Kidney glomerular epithelial cell (primary cell): ENCODE measurements at places on chromosomes 11 and 22.

DNA sequence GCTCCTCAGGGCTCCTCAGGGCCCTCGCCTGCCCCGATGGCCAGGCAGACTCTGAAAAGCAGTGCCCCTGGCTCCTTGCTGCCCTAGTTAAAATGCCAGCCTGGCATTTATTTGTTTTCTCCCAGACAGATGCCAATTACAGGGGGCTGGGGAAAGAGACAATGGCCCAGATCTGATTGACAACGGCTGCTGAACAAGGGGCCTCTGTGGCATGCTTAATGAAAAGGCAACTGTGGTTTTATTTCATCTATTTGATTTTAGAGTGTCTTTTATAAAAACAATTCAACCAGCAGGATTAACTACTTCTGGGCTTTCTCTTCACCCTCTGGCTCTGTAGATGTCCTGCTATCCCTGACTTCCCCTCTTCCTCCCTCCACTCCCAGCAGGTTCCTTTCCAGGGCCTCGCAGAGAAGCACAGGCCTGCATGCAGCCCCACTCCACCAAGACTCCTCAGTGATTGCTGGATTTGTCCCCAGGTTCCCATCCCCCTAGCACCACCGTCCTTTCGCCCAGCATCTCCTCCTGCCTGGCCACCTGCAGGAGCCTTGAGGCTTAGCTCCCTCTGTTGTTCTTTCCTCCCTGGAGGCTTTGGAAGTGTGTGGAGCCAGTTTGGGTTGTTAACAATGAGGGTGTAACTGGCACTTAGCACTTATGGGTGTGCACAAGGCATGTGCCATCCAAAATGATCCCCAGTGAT lies 171.1 kb downstream of the TENM4 start:
- no peak for DNase-seq

DNA sequence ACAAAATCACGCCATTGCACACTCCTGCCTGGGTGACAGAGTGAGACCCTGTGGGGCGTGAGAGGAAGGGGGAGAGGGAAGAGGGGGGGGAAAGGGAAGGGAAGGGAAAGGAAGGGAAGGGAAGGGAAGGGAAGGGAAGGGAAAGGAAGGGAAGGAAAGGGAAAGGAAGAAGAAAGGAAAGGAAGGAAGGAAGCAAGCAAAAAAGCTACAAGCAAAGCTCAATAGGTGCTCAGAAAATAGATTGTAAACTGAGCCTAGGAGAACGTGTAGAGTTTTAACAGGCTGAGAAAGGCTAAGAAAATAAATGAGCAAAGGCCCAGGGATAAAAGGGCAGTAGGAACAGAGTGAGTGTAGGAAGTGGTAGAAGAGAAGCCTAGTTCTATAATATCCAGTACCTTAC lies 30.8 kb upstream of the GDPD4 start:
- DNase-seq, result no peak

DNA sequence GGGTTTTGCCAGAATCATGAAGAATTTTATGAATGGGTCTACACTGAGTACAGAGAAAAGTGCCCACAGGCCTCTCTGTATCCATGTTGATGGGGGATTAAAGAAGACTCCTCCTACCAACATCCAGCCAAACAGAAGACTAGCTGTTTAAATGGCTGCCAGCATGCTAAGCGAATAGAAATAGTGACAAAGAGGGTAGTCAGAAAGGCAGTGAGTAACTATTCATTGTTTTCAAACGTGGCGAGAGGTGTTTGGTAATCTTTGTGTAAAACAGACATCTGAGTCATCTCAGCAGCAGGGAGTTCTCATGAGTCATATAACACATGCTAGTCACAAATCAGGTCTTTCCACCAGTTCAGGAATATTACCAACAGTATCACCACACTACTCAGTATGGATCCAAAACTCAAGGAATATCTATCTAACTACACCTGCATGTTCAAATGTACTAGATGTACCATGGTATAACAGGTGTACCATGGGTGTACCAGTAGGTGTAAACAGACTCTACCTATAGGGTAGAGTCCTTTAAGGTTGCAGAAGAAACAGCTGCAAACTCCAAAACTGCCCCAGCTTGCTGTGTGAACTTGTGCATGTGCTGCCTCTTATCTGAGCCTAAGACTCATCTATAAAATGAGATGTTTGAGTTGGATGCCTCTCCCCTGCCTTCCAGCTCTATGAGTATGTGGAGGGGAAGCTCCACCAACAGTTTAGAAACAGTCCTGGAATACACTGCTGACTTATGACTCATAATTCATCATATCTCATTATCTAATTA lies 82.0 kb downstream of the SLC1A2 start:
- DNase-seq, result peak; percentile 99

GRCh38 chr11:116263770-116264169 lies 509.0 kb downstream of the BUD13 start:
- no peak for DNase-seq

DNA sequence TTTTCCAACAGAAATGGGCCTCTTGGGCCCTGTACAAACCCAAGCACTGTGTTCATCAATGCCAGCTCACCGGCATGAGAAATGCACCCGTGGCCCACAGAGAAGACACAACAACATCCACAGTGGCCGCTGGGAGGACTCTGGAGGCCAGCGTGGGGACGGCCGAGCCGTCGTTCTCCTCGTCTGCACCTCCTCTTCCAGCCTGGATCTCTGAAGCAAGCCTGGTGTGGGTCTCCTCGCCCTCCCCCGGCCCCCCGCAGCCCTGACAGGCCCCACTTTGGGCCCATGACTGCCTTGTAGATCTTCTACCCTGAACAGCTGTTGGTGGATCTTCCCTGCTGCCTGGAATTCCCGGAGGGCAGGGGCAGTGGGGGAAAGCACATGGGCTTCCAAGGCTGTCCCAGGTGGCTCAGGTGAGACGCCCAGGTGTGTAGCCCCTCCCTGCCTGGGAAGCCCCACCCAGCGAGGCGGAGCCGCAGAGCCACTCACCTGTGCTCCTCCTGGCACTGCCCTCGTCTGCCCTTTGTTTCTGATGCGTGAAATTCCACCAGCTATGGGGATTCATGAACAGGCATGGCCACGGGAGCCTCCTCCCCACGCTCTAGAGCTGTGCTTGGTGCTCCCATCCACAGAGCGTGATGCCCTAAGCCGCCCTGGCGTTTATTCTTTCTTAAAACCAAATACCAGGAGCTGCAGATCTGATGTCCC lies 225.9 kb downstream of the BRD1 start:
- no peak for DNase-seq

DNA sequence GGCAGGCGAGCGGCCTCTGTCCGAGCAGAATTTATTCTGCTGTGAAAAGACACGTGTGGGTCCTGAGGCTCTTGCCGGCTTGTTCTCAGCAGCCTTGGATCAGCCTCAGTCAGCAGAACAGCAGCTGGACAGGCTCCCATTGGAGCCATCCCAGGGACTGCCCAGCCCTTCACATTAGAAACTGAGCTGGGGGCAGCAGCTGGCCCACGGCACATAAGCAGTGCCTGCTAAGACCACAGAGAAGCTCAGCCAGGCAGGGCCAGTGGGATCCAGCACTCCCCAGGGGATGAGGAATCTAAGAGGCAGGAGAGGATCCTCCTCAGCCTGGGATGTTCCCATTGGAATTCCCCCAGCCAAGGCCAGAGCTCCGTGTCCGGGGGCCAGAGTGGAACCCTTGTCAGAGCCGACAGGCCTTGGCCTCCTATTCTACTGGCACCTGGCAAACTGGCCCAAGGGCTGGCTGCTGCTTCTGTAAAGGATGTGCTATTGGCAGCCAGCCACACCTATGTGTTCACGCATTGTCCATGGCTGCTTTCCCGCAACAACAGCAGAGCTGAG lies 18.2 kb downstream of the RTN4R start:
- DNase-seq, result no peak

DNA sequence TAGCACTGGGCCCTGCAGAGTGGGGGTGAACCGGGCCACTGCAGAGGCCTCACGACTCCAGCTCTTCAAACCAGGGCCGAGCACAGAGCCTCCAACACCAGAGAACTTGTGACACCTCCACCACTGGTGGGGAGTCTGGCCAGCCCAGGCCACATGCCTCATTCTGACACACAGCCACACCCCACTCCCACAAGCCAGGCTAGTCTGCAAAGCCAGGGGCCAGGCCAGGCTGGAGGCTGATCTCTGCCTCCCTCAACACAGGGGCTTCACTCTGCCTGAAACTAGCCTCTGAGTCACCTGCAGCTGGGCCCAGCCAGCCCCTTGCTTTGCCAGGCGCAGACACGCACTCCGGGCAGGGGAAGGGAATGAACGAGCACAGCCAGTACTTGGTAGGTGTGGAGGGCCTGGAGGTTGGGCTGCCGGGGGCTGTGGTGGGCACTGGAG lies 102.9 kb downstream of the MED15 start:
- DNase-seq, result no peak

- DNase-seq, result no peak
Measured at GRCh38 chr22:48396785-48397530, 1430.7 kb downstream of the BRD1 start.

GRCh38 chr11:102577182-102577581 lies 46.6 kb upstream of the MMP7 start:
- DNase-seq, result no peak

DNA sequence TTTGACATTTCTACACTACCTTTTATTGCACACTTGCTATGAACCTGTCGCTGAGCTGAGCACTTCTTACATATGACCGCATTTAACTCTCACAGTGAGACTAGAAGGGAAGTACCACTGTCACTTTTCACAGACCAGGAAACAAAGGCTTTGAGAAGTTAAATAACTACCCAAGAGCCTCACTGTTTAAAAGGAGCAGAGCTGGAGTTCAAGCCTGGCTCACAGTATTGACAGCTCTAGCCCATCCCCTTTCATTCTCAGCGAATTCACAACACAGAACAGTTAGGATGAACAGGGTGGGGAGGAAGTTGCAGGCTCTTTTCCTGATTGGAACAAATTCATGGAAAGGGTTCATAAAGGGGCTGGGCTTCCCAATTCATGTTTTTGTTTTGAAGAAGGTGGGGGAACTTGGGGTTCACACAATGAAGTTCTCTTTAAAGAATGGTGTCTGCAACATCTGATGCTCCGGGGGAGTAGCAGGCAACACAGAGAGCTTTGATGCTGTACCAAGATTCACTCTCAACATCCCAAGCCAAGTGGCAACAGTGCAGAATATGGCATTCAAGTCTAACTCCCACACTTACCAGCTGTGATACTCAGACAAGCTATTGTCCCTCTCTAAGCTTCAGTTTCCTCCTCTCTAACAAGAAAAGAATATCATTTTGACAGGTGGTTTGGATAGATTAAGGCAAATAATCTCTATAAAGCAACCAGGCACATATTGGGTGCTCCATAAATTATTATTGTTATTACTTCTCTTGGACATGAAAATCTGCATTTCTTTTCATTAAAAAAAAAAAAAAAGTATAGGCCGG lies 17.2 kb downstream of the SCGB1A1 start:
- DNase-seq, result no peak

- DNase-seq, result no peak
Measured at GRCh38 chr22:45120931-45121330, 42.8 kb upstream of the NUP50 start.

- no peak for DNase-seq
Measured at GRCh38 chr11:30653606-30654005, 67.5 kb upstream of the MPPED2 start.

DNA sequence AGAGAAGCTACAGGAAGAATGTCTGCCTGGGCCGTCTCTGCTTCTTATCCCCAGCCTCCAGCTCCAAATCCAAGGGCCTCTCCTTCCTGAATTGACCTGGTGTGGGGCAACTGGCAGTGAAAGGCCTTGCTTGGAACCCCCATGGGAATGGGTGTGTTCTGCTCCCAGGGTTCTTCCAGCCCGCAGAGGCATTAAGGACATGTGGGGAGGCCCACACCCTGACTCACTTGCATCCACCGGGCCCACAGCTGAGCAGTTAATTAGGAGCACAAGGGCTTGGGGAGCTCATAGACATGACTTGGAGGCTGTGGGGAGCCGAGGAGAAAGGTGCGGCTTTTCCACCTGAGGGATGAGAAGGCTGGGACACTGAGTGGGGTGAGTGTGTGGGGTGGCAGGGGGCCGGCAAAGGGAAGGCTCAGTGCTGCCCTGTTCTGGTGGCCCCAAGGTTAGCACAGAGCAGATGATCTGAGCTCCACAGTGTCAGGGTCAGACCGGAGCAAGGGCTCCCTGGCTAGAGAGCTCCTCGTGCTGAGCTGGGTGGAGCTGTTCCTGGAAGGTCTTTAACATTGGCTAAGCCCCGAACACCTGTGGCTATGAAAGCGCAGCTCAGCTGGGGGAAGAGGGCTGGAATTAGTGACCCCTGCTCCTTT lies 64.5 kb upstream of the NECTIN1 start:
- DNase-seq, result no peak

DNA sequence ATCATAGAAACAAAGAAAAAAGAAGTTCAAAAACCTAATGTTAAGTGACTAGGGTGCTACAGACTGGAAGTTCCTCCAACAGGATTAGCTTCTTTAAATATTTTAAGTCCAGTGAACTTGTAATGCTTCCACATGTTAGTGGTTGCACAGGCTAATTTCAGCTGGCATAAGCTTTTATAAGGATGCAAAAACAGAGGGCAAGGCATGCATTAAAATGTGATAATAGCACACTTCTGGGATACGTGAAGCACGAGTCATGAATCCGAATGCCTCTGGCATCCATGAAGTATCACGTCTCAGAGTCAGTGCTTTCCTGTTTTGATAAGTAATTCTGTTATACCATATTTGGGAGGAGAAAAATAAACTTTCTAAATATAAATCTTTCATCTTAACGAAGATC lies 106.8 kb downstream of the DCDC1 start:
- DNase-seq, result peak; percentile 61

DNA sequence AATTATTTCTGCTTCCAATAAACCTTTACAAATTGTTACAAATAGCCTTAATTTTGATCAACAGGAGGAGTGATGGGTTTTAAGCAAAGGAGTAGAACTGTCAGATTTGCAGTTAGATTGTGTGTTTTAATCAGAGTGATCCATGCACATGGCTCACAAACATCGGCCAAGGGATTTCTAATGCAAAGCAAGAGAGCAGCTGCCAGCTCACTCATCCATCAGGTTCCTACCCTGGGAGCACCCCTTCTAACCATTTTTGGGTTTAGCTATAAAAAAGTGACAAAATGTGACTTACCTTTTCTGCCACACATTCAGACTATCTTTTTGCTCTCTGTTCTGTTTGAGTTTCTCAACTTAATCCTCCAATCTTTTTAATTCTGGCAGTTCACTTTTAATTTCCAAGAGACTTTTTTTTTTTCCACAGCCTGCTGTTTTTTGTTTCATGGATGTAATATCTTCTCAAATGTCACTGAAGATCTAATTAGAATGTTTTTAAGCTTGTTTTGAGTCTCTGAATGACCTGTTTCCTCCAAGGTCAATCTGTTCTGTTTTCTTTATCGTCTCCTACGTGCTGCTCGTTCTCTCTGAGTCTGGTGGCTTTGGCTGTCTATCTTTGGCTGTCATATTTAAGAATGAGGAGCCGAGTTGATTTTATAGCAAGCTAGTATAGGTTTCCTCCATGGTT lies 6.0 kb downstream of the IZUMO1R start:
- DNase-seq, result no peak
